Activated naive CD4-positive, alpha-beta T cell treated with anti-CD3 and anti-CD28 coated beads, Interleukin-2, amount 50 U/mL, for 72 hours (primary cell): ENCODE measurements at places on chromosomes 2 and 18.

DNA sequence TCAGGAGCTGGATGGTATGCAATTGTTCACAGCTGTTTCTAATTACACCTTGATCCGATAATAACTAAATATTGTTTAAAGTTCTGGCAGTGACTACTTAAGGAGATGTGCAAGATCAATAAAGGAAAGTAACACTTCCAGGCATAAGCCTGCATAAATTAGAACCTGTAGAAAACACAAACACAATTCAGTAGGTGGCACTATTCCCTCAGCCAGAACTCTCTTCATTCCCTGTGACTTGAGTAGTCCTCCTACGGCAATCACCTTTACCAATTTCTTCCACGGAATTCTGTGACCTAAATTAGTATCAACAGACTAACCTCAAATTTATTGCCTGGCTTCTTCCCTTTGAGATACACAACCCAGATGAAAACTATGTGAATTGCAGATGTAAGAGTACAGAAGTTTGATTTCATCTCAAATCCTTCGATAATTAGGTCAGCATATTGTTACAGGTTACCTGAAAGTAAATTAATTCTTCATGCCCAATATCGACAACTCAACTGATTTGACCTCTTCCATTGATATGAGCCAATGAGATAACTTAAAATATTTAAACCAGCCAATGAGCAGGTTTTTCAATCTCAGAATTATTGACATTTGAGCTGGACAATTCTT lies 137.8 kb downstream of the PID1 start:
- no peak for DNase-seq

- DNase-seq = no peak
Observed at GRCh38 chr18:77379976-77380509, 130.4 kb downstream of the GALR1 start.

DNA sequence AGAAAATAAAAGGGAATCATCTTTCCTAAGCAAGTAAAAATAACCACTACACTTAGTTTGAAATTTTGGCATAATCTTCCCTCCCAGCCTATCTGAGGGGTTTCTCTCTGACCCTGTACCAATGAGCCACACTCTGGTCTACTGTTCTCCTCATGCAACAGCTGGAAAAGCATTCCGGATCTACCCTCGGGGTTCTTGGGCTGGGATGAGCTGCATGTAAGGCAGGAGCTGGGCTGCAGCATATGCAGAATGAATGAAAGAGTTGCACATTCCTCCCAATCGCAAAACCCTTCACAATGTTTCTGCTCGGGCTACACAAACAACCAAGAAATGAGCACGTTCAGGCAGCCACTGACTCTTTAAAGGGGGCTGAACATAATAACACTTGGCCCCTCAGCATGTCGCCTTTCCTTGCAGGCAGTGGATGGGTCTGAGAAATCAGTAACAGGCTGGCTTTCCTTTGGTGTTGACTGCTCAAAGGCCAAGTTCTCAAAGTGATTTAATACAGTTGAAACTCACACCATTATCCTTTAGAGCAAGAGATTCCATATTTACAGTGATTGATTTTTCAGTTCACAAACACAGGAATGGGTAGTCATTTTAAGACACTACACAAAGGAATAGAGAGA lies 180.4 kb upstream of the ZFP36L2 start:
- DNase-seq = no peak

DNA sequence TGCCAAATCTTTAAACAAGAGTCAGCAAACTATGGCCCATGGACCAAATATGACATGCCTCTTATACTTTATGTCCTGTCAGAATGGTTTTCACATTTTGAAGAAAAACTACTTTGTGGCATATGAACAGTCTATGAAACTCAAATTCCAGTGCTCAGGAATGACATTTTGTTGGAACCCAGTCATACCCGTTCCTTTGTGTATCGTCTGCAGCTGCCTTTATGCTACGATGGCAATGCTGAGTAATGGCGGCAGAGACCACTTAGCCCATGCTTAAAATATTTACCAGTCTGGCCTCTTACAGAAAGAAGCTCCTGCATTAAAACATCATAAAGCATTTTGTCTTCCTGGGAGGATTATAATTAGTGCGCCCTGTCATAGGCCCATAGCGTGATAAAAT lies 140.5 kb upstream of the FHL2 start:
- DNase-seq = no peak

DNA sequence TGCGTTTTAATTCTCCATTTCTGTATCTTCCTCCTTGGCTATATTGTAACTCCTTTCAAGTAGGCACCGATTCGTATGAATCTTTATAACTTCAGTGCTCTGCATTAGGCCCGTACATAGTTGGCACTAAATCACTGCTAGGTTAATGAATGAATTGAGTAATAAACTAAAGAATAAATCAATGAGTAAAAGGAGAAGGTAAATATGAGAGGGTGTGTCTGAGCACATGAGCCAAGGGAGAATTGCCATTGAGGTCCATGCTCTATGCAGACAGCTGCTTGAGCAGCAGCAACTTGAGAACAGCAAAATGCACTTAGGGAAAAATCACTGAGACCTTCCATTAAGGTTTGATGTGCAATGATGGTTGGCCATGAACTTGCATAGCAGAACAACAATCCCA lies 11.2 kb upstream of the TRPM8 start:
- no peak for DNase-seq

DNA sequence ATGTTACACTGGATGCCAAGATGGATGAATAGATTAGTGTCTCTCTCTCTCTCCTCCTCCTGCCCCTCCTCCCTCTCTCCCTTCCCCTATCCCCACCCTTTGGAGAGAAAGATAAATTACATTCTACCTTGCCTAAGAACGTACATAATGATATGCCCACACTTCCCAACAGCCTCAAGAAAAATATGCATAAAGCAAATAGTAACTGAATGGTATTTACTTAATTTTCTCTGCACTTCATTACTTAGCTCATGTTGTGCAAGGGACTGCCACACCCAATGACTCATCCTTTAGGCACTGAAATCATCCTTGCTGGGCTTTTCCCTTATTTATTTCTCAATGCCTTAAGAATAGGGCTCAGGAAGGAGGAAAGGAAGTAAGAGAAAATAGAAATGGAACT lies 137.3 kb upstream of the PID1 start:
- no peak for DNase-seq

GRCh38 chr2:149104221-149104620 lies 65.7 kb downstream of the LYPD6B start:
- DNase-seq = no peak

- no peak for DNase-seq
Observed at GRCh38 chr18:44803019-44803650, 122.4 kb downstream of the SETBP1 start.

DNA sequence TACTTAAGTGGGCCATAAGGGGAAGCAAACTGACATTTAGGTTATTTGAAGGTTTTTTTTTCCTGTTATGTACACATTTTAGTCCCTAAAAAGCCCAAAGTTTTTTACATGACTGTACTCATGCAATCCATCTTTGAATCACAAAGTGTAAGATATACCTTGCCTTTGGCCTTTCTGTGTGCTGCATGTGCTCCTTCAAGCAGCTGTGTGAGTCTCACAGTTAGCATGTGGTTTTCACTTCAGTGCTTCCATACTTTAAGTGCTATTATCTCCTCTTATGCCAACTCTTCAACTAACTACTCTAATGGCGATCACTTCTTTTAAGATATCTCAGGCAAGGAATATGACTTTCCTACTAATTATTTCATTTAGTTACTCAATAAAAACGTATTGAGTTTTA lies 597.1 kb upstream of the ACVR2A start:
- DNase-seq = no peak

- no peak for DNase-seq
Observed at GRCh38 chr2:15645720-15646385, 54.2 kb downstream of the DDX1 start.

DNA sequence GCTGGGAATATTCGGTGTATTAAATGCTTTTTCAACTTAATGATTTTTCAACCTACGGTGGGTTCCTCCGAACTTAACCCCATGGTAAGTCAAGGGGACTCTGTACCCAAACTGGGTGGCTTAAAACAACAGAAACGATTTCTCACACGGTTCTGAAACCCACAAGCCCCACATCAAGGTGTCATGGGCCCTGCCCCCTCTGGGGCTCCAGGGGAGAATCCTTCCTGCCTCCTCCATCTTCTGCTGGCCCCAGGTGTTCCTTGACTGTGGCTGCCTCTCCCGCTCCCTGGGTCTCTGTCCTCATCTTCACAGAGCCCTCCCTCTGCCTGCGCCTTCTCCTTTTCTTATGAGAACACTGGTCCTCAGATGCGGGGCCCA lies 301.3 kb upstream of the SALL3 start:
- no peak for DNase-seq

DNA sequence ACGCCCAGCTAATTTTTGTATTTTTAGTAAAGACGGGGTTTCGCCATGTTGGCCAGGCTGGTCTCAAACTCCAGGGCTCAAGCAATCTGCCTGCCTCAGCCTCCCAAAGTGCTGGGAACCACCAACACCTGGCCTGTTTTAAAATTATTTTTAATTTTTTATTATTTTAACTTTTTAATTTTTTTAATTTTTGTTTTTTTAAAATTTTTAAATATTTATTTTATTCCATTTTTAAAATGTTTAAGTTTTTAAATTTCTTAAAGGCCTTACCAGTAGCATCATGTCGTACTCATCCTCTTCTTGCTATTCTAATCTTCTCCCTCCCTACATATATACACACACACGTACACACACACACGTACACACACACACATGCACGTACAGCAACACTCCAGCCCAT lies 1.4 kb downstream of the LYG1 start:
- no peak for DNase-seq

GRCh38 chr2:172374318-172375240 lies 52.8 kb upstream of the ITGA6 start:
- DNase-seq = no peak

- no peak for DNase-seq
Observed at GRCh38 chr2:158973116-158973956, 4.9 kb downstream of the TANC1 start.

- DNase-seq = no peak
Observed at GRCh38 chr18:11976315-11977152, 4.8 kb upstream of the IMPA2 start.

DNA sequence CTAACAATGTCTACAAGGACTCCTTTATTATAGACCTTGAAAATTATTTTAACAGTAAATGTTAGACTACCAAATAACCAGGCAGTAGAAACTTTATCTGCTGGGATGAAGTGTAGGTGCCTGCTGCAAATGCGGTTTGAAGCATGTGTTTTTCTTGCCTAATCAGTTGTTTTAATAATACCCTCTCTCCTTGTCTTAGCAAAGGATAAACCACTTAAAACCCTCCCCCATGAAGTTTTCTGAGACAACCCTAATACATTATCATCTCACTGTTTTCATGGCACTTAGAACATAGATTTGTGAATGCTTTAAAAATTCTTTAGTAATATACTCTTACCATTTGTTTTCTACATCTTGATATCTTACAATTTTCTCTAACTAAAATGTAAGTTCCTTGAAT lies 98.6 kb downstream of the ASXL3 start:
- DNase-seq = no peak

- DNase-seq = no peak
Observed at GRCh38 chr18:76246590-76246989, 248.5 kb downstream of the ZNF516 start.

- no peak for DNase-seq
Observed at GRCh38 chr18:24735624-24736231, 275.3 kb downstream of the HRH4 start.

GRCh38 chr2:84694088-84694622 lies 177.9 kb downstream of the DNAH6 start:
- peak; percentile 56 for DNase-seq

DNA sequence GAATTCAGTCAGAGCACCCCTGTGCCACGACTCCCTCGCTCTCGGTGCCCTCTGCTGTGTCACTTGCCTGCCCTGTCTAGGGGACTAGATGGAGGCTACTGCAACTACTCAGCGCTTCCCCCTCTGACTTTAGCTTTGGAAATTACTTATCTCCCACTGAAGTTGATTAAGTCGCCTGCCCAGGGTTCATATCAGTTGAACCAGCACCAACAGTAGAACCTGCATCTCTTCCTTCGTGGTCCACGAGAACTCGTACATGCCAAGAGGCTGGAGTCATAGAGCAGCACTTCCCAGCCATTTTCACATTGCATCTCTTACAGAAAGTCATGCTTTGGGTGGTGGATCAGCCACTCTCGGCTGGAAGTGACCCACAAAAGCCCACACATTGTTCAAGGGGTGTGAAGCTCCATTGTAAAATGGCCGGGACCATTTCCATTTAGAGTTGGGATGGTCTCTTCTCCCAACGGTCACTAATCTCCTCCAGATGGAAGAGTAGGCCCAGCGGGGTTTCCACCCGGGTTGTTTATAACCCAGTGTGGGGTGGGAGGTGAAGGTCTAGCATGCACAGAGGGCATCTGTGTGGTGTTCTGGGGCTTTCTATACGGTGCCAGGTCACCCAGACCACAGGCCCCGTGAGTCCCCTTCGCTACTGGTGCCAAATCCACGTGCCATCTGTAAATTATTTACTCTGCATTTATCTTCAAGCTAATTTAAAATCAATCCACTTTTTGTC lies 38.0 kb downstream of the STEAP3 start:
- no peak for DNase-seq

DNA sequence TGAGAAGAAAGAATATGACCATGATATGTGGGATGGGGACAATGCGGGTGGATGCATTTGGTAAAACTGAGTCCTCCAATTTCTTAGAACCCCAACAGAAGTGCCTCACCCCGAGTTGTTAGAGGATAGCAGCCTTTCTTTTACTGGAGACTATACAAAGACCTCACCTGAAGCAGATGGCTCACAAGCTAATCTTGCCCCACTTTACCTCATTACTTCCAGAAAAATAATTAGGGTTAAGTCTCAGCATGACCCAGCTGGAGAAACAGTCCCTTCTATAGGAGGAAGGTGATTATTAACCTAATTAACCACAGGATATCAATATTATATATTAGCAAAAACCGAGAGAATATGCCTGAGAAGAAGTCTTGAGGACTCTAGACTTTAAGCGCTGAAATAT lies 128.4 kb downstream of the PDE1A start:
- no peak for DNase-seq

DNA sequence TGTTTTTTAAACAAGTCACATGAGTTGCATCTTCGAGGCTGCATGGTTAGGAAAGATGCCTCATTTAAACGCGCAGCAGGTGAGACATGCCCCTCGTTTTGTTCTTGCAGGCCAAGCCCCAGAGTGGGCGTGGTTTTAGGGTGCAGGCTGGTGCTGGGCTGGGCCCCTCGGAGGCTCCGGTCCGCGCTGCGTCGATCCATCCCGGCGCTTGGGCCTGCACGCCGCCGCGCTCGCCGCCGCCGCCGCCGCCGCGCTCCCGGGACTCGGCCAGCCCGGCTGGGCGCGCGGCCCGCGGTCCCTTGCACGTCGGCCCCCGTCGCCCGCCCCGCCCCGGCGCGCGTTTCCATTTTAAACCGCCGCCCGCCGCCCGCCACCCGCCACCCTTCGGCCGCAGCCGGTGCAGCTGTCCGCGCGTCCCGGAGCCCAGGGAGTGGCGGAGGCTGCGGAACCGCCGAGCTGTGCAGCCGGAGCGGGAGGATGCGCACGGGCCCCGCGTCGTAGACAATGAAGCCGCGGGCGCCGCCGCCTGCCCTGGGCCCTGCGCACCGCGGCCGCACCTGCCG lies 175.5 kb downstream of the AGAP1 start:
- no peak for DNase-seq

DNA sequence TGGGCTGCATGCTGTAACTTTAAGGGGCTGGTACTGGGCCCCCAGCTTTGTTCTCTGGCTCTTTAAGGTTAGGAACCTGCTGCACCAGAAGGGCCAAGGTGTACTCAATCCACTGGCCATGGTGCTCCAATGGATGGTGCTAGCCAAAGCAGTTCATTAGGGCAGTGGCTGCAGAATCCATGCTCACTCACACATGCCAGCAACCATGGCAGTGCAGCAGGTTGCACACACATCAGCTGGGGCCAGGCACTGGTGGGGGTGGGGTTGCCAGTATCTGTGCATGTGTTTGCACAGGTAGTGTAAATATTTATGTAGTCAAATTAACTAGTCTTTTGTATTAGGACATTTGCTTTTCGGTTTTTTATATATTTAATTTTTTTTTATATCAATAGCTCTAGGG lies 228.3 kb upstream of the EPC2 start:
- no peak for DNase-seq
